Activated naive CD4-positive, alpha-beta T cell treated with anti-CD3 and anti-CD28 coated beads, Interleukin-2, amount 50 U/mL, for 16 hours (primary cell): ENCODE measurements at places on chromosomes 1 and 21.

GRCh38 chr1:177586429-177586828, 383.4 kb downstream of the SEC16B start:
- no peak for DNase-seq

DNA sequence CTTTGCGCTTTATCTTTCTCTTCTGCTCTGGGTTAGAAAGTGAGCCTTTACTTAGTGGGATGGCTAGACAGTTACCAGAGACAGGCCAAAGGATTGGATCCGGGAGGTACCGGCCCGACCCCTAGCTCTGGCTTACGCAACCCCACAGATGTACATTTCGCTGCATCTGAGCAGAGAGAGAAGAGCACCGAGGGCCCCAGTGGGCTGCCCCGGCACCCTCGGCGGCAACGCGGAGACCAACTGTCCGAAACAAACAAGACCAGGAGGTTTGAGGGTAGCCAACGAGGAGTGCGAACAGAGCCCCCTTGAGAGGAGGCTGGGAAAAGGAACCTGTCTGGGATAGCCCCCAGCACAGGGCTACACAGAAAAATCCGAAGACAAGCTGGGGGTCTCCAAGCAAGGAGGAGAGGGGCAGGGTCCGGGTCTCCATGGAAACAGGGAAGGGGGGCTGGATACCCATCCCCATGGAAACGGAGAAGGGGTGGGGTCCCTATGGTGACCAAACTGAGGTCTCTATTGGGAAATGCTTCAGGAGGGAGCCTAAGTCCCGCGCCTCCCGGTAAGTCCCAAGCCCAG, 373 bp downstream of the MTF1 start:
- DNase-seq = no peak

GRCh38 chr1:16888860-16889816, 6.6 kb upstream of the RNU1-2 start:
- DNase-seq = peak; percentile 72

- no peak for DNase-seq
These were observed 19.6 kb downstream of the EDARADD start for GRCh38 chr1:236413688-236414087.

- DNase-seq = no peak
These were observed 325.2 kb downstream of the PLPP3 start for GRCh38 chr1:56254130-56254529.

DNA sequence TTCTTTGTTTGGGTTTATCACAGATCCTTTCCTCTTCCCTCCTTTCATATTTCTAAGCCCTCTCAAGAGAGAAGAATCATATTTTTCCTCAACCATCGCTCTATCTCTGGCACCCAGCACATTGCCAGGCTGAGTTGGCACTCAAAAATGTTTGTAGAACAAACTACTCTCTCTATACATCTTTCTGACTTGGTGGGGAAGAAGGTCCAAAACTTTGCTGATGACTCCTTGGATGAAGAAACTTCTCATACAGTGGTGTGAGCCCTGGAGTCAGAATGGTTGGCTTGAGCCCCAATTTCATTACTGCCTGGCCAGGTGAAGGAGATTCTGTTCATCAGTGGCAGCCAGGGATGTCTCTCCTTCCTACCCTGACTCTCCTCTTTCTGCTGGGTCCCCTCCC, 11.9 kb downstream of the ALX3 start:
- no peak for DNase-seq

DNA sequence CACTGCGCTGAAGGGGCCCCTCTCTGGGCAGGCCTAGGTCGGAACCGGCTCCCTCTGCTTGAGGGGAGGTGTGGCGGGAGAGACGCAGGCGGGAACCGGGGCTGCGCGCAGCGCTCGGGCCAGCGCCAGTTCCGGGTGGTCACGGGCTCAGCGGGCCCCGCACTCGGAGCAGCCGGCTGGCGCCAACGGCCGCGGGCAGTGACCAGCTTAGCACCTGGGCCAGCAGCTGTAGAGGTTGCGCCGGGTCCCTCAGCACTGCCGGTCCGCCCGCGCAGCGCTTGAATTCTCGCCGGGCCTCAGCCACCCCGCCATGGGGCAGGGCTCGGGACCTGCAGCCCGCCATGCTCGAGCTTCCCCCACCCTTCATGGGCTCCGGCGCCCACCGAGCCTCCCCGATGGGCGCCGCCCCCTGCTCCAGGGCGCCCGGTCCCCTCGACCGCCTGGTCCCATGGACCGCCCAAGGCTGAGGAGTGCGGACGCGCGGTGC, 254.6 kb downstream of the COL11A1 start:
- DNase-seq = no peak

DNA sequence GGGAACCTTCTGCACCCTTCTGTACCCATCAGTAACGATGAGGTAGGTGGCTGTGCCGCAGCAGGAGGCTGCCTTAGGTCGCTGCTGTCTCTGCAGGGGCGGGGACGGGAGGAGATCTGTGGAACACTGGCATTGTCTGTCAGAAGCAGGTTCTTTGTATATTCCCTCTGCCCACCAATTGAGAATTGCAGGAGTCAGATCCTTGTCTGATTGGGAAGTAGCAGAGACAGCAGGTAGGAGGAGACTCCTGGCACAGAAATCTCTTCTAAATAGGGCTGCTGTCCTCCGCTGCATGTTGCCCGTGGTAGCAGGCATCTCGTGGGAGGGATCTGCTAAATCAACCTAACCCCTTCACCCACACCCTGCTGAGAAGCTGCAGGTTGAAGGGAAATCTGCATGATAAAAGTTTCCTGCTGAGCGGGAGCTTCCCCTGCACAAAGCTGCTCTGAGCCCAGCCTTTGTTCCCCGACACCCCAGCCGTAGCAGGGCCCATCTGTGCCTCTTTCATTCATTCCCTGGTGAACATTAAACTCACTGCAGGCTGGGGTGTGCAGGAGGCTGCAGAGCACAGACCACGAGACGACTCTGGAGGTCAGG, 15.9 kb downstream of the SARS1 start:
- DNase-seq = no peak

GRCh38 chr1:197313713-197314112, 45.7 kb downstream of the CRB1 start:
- DNase-seq = no peak

DNA sequence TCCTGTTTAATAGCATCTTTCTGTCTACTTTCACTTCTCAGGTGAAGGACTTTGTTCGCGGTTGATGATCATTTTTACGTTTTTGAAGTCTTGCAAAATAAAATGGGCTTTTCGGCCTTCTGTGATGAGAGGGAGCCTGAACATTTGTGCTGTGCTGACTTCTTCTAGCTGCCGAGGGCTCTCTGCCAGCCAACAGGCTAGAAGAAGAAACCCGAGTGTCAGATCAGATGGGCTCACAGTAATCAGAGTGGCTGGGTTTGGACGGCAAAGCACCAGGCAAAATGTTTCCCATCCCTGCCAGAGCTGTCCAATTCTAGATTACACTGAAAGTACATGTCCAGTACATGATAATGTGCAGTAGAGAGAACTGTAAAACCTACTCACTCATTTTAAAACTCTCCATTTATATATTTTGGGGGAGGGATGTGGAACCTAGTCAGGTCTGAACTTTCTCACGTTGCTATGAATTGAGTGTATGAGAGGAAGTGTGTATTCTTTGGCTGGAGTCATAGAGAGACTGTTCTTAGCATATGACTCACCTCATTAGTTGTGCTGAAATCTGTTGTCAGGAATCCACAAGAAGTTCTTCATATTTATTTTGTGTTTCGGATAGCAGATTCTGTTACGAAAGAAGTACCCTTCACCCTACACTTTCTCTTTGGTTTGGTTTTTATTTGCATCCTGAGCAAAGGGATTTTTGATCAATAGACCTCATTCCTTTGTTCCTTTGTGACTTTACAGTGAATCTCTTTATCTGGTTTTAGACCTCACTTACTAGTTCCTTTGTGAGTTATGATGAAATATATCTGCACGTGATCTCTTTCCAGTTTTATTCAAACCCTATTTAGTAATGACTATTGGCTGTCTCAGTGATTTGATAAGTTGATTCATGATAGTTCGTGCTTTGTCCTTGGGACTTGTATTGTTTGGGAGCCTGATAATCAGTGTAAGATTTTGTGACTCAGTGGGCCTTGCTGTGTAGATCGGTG, 4.8 kb downstream of the ATP1A1 start:
- DNase-seq = peak; percentile 45

DNA sequence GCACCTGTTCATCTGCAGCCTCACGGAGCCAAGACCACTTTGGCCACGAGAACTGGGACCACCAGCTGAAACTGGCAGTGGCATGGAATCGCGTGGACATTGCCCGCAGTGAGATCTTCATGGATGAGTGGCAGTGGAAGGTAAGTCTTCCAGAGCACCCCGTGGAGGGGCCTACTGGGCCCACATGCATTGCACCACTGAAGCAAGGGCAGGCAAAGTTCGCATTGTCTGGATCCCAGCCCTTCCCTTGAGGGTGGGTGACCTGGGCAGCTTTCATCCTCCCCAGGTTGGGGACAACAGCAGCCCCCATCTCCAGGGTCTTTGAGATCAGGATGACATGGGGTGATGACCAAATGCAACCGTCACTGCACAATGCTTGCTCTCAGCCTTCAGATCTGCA, 37.5 kb downstream of the TRPM2 start:
- DNase-seq = no peak

DNA sequence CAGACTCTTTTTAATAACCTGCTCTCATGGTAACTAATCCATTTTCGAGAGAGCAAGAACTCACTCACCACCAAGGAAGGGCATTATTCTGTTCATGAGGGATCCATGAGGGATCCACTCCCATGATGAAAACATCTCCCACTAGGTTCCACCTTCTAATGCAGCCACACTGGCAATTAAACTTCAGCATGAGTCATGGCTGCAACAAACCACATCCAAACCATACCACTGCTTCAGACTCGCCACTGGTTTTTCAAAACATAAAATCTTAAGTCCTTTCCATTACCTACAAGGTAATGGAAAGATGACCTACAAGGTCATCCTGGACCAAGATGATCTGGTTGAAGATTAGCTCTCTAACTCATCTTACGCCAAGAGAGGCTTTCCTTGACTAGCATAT, 405.1 kb downstream of the VAV3 start:
- no peak for DNase-seq

DNA sequence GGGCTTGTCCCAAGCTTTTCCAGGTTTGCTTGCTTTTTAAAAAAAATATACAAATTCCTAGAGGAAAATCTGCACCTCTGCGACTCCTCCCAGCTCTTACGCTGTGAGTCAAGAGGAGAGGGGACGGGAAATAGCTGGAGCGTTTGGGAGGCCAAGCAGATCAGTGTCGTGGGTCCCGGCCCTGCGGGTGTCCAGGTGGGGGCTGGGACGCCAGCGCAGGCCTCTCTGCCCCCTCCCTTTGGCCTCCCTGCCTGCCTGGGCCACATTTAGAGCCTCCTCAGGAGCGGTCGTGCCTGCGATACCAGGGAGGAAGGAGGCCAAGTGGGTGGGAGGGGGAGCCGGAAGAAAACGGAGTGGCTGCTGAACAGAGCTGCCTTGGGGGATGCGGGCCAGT, 9.0 kb downstream of the WNT4 start:
- no peak for DNase-seq

DNA sequence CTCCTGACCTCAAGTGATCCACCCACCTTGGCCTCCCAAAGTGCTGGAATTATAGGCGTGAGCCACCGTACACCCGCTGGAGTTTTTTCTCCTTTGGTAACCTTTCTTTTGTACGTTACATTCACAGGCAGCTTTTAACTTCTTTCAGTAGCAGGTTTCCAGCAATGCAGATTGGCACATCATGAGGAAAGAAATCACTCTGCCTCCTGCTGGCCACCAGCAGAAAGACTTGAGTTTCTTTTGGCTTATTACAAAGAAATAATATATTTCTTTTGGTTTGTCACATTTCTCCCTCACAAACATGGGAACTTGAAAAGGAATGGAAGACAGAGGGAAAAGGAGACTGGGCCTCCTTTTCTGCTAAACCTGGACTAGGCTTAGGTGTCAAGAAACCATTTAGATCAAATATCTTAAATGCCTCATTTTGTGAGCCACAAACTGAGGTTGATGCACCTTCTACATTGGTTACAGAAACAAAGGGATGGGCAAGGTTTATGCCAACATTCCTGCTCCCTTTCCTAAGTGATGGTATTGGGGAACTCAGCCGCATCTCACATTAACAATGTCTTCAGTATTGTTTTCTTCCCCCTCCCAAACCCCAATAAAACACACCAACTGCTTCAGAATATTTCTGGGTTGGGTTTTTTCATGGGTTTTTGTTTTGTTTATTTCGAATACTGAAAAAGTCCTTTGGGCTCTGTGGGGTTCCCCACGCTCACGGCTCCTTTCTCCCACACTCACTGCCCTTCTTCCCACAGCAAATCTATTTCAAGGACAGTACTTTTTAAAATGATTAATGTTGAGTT, 7.7 kb downstream of the ENSA start:
- DNase-seq = peak; percentile 62

DNA sequence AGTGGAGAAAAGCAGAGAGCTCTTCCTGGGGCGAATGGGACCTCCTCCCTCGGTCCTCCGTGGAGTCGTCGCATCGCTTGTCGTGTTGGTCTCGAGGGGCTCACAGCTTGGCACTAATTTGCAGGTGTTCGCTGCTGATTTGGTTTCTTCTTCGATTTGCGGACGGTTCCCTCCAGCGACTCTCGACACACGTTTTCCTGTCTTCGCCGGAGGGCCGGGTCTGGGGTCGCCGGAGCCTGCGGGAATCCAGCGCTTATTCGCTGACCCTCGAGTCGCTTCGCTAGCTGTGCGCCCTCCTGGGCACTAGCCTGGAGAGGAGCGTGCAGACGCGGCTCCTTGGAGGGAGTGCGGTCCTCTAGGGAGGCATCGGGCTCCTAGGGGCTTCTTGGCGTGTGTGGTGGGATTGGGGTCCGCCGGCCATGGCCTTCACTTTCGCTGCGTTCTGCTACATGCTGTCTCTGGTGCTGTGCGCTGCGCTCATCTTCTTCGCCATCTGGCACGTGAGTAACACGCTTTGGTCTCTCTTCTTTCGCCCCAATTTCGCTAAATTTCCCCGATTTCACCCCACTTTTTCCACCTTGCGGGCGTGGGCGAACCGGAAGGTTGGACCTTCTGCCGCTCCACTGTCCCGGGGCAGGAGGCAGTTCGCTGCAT, 766 bp downstream of the CNIH3 start:
- DNase-seq = no peak

GRCh38 chr1:169485431-169486280, at the start of gene SLC19A2:
Gene SLC19A2, minus strand, starts transcription at chr1:169485944. Its CDS starts 178 bp downstream, at chr1:169485766.
- DNase-seq = peak; percentile 93

DNA sequence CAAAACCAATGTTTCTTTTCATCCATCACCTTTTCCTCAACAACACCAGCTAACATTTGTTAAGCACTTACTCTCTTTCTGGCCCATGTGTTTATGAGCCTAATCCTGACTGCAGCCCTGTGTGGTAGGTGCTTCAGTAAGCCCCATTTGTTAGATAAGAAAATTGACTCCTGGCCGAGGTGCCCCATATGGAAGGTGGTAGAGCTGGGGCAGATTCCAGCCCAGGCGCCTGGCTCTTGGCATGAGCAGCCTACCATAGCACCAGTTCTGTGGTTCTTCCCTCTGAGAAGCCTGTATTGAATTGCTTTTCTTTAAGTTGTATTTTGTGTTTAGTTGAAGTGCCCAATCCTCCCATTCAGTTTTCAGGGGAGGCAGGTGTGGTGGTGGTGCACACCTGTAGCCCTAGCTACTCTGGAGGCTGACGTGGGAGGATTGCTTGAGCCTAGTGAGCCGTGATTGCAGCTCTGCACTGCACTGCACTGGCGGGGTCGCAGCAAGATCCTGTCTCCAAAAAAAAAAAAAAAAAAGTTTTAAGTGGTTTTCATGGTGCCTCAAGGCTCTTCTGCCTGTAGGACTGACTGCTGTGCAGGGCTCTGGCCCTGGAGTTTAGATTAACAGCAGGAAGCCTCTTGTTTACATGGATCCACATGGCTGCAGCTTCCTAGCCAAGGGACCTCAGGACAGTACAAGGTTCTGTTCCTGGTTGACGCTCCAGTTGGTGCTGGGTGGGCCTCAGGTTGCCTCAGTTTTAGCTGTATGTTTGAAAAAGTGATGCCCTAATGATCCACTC, 125.9 kb downstream of the MRPS6 start:
- no peak for DNase-seq
